ENCODE measurements at places on chromosomes 13 and 19.

GRCh38 chr19:46803555-46803954 is 15.2 kb upstream of the SLC1A5 start:
- DNase-seq = no peak

DNA sequence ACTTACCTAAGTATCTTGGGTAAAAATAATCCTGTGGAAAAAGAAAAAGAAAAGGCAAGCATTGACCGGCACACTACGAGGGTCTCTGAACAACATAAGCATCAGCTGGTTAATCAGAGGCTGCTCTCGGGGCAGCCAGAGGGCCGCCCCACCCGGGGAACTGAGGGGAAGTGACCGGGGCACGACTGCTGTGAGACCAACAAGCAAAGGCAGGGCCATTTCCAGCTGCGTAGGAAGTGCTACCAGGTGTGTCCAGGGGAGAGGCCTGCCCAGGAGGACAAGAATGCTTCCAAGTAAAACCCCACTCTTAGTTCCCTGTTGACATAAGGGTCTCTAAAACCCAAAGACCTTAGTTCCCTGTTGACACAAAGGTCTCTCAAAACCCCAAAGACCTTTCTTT is 15.9 kb downstream of the GAS6 start:
- no peak for DNase-seq

DNA sequence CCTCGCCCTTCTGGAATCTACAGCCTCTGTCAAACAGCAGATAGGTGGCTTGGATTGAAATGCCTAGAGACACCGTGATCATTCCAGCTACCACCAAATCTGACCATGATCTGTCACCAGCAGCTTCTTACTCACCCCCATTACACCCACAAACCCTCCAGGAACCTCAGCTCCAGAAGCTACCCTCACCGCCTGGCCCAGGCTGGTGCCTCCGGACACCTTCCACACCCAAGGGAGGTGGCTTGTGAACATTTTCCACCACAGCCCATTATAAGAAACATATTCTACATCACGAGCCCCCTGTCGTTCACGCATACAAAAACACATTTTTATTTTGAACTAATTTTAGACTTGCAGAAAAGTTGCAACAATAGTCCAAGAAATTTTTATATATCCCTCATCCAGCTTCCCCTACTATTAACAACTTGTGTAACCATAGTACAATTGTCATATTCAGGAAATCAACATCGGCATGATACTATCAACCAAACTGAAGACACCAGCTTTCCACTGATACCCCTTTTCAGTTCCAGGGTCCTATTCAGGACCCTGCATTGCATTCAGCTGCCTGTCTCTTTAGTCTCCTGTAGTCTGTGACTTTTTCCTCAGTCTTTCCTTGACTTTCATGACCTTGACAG is 15.4 kb upstream of the UBE2L5 start:
- no peak for DNase-seq

DNA sequence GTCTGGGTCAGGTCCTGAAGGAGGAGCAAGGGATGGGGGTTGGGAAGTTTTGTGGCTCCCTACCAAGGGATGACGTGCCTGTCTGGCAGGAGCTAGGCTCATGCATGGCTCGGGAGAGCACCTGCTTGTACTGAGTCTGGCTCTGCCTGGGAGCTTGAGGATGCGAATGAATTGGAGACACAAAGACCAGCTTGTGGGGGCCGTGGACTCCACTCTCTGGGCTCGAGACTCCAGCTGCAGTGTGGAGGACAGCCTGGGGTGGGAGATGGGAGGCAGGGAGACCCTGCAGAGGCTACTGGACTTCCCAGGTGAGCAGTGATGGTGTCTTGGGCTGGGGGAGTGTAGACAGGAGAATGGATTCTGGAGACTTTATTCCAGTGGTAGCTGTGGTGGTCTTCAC is 15.2 kb upstream of the URI1 start:
- DNase-seq = no peak

DNA sequence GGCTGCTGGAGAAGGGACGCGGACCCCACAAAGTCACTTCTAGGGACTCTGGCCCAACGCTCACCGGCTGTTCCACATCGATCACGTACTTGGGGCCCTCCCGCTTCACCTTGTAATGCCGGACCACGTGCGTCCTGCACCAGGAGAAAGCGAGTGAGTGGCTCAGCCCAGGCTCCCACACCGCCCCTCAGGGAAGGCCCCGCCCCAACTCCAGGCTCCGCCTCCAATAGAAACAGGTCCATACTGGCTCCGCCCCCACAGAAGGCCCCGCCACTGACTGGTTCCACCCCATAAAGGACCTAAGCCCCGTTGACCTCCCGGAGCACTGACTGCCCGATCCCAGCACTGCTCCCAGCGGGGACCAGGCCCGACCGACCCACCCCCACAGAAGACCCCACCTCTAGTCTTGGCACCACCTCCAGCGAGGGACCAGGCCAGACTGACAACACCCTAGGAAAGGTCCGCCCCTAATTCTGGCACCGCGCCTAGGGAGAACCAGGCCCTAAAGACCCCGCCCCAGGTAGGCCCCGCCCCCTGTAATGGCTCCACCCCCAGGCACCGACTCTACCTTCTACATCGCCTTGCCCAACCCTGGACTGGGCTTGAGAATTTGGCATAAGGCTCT is 11.3 kb downstream of the STAP2 start:
- no peak for DNase-seq
